ENCODE measurements at places on chromosomes 7 and 10. TPM values are rescaled to one million over a fixed set of nuclear protein-coding genes. Genes with fewer than 3 reads are reported as not detected.
A peak's percentile ranks its signal among the peaks of the same experiment; 100 is the strongest.

DNA sequence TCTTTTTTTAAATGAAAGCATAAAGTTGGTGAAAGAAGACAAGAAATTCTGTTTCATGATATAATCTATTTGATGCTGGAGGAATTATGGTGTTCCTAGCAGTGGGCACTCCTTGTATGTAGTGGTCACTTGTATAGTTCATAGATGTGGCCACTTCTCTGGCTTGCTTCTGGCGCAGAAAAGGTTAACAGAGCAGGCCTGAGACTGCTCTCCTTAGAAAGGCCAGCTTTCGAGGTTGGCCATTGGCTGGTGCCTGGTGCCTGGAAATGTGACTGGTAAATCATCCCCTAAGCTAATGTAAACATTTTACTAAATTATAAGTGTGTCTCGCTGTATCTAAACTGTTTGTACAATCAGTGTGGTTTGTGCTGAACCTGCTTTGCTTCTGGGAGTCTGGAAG lies 276.1 kb downstream of the PHTF2 start:
- DNase-seq, result no peak

Gene ZNF485
- 5.2 TPM for total RNA-seq

- DNase-seq, result no peak
Measured at GRCh38 chr10:74187237-74187636, 36.2 kb downstream of the ADK start.

Gene FAM25C
- not detected for total RNA-seq

GRCh38 chr7:121833991-121834390 lies 39.0 kb upstream of the PTPRZ1 start:
- no peak for DNase-seq

- DNase-seq, result peak; percentile 94
Measured at GRCh38 chr7:30869794-30870611, 41.6 kb upstream of the AQP1 start.

GRCh38 chr7:135597181-135597925 lies 39.6 kb downstream of the NUP205 start:
- DNase-seq, result no peak

DNA sequence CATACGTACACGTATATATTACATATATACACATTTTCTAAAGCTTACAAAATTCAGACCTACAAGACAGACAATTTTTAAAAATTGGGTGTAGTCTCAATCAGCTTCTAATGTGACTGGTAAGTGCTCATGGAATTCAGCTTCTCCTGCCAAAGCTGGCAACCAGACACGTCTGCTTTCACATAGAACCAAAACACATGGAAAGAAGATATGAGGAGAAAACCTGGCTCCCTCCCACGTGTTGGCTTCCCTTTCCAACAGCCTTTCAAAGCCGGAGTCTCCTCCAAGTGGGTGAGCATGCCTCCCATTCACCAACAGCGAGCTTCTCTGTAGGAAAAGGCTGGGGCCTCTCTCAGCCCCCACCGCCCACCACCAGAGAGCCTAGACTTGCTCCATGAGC lies 33.4 kb downstream of the CDCA7L start:
- DNase-seq, result no peak

Gene GBF1
- 31.0 TPM for total RNA-seq

Gene CNNM1
- 1.4 TPM for total RNA-seq

Gene BICC1
- total RNA-seq, result 28.3 TPM

- DNase-seq, result no peak
Measured at GRCh38 chr10:84966708-84967441, 638.5 kb downstream of the CCSER2 start.

DNA sequence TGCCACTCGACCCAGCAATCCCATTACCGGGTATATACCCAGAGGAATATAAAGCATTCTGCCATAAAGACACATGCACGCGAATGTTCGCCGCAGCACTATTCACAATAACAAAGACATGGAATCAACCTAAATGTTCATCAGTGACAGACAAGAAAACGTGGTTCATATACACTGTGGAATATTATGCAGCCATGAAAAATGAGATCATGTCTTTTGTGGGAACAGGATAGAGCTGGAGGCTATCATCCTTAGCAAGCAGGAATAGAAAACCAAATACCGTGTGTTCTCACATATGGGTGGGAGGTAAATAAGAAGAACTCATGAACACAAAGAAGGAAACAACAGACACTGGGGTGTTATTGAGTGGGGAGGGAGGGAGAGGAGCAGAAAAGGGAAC lies 84.7 kb downstream of the SLC16A9 start:
- no peak for DNase-seq

Gene ASB4
- total RNA-seq, result 0.12 TPM

DNA sequence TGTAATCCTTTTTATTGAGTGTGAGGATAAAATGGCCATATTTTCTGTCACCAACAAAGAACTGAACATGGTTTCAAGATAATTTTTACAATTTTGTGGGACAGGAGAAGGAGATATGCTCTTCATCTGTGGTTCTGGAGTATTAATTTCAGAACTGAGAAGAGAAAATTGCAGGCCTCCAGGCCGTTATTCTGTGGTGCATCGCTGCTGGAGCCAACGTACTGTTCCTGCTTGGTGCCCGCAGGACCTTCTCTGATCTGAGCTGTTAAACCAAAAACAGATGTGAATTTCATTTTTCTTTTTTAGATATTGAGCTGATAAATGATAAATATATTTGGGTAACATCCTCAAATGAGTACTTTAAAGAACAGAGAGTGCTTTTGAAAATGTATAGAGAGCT lies 63.9 kb downstream of the IKZF1 start:
- DNase-seq, result no peak

DNA sequence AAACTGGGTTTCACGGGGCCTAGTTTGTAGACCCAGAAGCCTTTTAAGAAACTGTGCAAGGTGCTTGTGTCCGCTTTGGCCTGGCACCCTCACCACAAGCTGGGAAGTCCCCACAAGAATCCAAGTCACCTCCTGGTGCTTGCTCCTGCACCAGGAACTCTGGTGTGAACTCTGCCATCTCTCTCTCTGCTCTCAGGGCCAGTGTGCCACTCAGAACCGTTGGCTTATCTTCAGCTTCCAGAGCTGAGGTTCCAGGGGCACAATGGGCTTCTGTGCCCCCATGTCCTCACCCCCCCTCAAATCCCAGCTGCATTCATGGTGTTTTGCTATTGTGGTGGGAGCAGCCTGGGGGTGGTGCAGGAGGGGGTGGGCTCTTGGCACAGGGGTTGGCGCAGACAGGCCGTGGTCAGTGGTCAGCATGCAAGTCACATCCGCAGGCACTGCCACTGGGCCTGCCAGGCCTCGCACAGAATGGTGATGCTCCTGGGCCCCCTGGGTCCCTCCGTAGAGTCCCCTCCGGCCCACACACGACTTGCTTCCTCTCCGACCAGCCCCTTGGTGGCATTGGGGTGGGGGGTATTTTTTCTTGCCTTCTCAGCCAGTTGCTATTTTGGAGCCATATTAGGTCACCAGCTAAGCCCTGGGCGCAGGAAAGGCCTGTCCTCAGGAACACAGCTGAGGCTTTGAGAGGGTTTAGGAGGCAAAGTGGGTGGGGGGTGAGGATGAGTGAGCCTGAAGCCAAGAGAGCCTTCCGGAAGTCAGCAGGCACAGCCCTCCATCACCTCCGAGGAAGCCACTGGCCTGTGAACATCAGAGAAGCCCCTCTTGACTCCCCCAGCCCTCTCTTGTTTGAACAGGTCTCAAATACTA lies 3.0 kb downstream of the ZCCHC24 start:
- DNase-seq, result no peak

DNA sequence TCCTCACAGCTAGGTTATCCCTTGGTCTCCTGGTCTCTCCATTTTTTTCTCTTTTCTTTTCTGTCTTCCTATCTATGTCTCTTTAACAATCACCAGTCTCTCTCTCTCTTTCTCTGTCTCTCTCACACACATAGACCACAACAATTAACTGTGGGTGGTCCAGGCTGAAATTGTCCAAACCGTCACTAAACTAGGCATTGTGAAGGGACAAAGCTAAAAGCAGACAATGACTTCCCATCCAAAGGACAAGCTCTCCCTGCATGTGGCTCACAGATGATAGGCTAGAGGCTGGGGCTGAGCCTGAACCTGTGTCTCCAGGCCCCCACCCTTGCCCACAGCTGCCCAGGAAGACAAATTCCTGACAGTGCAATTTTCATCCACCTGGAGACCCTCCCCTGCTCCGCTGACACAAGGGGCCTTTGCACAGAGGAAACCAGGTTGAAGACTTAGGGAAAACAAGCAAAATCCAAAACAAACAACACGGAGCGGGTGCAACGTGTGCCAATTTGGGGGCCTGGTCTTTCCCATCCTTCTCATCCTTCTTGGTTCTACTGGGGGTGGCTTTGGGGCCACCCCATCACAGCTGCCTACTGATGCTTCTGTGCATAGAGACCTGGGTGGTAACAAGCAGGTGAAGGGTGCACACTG lies 755.4 kb downstream of the GRID1 start:
- no peak for DNase-seq

Gene CYP2C18
- not detected for total RNA-seq

Gene DDC
- not detected for total RNA-seq

Gene MRLN
- total RNA-seq, result not detected

Gene TMEM270
- total RNA-seq, result not detected

DNA sequence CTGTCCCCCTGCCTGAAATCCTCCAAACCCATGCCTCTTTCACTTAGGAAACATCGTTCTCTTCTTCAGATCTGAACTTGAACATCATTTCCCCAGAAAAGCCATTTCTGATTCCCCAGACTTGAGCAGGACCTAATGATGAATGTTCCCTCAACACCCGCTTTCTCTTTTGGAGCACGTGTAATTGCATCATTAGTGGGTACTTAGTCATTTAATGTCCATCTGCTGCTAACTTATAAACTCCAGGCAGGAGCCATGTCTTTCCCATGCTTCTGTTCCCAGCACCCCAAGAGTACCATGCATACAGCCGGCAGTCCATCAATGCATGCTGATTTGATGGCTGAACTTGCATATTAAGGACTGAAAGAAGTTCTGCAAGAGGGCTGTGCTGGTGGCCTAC lies 36.5 kb upstream of the ECHDC3 start:
- peak; percentile 23 for DNase-seq

DNA sequence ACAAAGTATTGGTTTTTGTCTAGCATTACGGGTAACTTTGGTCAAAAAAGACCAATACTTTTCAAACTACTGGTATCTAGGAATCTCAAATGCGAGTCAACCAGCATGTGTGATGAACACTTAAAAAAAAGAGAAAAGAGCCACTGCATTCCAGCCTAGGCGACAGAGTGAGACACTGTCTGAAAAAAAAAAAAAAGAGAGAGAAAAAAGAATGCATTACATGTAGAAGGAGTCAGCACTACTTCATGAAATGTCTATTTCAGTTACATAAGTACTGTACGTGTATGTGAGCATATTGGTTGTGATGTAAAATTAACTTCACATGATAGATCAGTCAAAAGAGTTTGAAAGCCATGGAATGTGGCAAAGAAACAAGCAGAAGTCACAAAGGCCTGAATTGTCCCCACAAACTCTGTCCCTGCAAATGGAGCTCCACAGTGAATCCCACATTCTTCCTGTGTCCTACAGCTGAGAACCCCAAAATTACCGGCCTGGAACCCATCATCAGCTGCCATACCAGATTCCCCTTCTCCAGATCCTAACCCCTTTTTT lies 1.6 kb downstream of the DENND11 start:
- no peak for DNase-seq

Gene NRP1
- 308 TPM for total RNA-seq

Gene ZNF33B
- 9.1 TPM for total RNA-seq

- DNase-seq, result peak; percentile 12
Measured at GRCh38 chr10:122333037-122333436, 41.5 kb upstream of the PLEKHA1 start.

GRCh38 chr7:86148501-86148900 lies 495.2 kb upstream of the GRM3 start:
- no peak for DNase-seq

DNA sequence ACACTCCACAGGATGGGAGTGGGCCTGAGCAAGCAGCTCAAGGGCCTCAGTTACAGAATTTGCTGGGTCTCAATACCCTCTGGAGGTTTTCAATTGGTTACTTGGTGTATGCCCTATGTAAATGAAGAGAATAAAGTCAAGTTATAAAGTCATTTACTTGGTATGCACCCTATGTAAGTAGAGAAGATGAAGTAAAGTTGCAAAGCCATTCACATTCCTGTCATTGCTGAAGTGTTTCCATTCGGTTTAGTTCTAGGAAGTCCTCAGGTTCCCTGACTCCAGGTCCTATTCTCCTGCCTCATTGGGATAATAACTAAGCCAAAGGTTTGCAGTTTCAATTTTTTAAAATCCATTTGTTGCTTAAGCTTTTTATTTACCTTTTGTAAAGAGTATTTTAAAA lies 272.6 kb upstream of the NPSR1 start:
- peak; percentile 26 for DNase-seq

GRCh38 chr7:21969822-21970221 lies 24.1 kb upstream of the CDCA7L start:
- DNase-seq, result peak; percentile 29

GRCh38 chr10:86446987-86447386 lies 74.6 kb downstream of the WAPL start:
- no peak for DNase-seq

DNA sequence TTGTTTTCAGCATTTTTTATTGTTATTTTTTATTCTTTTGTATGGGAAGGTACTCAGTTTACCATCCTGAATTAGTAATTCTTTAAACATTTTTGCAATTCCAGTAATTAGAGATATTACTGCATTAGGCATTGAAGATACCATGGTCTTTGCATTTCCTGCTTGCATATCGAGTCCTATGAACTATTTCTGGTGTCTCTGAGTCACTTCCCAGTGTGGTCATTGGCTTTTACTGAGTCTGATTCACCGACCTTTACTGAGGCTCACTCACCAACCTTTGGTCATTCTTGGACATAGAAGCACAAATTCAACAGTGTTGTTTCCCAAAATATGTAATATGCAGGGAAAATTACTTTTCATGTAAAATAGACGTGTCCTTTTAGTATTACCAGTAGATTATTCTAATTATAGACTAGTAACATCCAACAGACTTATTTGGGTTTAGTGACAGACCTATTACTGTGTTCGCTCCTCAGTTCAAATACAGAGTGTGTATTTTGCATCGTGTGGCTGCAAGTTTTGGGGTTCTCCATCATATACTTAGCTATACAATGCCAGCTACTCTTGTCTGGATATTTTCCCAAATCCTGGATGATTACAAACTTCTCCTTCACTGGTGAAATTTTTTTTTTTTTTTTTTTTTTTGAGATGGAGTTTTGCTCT lies 180.7 kb upstream of the PRSS1 start:
- peak; percentile 85 for DNase-seq

DNA sequence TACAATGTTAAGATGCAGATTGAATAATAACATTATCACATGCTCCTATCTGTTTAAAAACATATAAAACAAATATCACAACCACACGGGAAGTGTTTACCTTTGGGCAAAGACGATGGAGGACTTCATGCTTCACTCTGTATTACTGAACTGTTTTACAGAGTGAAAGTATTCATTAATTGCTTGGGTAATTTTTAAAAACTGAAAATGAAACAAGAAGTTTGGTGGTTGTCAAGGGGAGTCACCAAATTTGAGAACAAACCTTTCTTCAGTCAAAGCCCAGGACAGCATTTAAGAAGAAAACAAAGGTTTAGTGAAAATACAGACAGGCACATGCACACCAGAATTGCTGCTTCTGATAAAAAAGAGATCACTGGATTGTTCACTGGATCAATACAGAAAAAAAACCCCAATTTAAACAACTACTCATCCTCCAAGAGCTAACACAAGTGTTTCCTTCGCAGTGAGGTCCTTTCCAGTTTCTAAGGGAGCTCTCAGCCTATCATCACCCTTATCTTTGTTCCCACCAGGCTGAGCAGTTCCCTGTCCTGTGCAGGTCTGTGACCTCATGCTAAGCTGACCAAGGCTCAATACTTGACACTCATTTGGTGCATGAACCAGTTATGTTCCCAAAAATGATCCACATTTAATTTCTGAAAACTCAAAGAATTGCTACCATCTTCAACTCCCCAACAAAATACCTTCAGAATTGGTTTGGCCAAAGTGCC lies 8.8 kb downstream of the PARP12 start:
- no peak for DNase-seq

Gene TTYH3
- total RNA-seq, result 20.5 TPM

Gene ZP3
- 6.1 TPM for total RNA-seq
